ENCODE measurements at places on chromosomes 6 and 20. TPM values are rescaled to one million over a fixed set of nuclear protein-coding genes. Genes with fewer than 3 reads are reported as not detected.

GRCh38 chr6:40112350-40112749 lies 178.1 kb upstream of the MOCS1 start:
- no peak for DNase-seq
- H3K27ac ChIP-seq, result no peak overlapping the region
- no peak overlapping the region for H3K4me3 ChIP-seq
- no peaks in the 10 kb centered on the region for H3K36me3 ChIP-seq
- H3K4me1 ChIP-seq, result no peaks in the 10 kb centered on the region

DNA sequence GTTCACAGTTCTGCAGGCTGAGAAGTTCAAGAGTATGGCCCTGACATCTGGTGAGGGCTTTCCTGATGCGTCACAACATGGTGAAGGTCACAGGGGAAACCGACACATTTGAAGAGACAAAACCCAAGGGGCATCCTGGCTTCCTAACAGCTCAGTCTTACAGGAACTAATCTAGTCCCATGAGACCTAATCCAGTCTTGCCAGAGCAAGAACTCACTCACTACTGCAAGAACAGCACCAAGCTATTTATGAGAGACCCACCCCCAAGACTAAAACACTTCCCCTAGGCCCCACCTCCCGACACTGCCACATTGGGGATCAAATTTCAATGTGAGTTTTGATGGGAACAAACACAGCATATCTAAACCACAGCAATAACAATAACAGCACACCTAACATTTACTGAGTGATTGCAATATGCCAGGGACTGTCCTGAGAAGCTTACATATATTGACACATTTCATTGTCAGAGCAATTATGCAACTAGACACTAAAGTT lies 46.6 kb downstream of the TPBG start:
- H3K4me1 ChIP-seq, result no peaks in the 10 kb centered on the region
- no peak overlapping the region for H3K4me3 ChIP-seq
- no peak overlapping the region for H3K27ac ChIP-seq
- H3K27me3 ChIP-seq, result no peaks in the 10 kb centered on the region

DNA sequence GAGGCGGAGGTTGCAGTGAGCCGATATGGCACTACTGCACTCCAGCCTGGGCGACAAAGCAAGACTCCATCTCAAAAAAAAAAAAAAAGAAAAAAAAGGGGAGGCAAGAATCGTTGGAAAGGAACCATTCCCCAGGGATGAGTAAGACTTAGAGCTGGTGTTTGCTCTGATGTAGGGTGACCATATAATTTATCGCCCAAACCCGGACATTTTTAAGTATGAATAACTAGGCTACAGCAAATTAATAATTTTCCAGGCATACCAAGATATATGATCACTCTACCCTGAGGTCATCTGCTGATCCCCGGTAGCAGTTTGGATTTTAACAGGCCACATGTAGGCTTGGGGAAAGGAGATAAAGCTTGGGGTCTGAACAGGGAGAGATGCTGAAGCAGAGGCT lies 260.9 kb downstream of the BTBD9 start:
- H3K36me3 ChIP-seq, result no peaks in the 10 kb centered on the region
- H3K4me3 ChIP-seq, result no peak overlapping the region
- no peak for DNase-seq
- H3K27ac ChIP-seq, result no peak overlapping the region
- H3K27me3 ChIP-seq, result no peaks in the 10 kb centered on the region
- no peaks in the 10 kb centered on the region for H3K4me1 ChIP-seq

OR2J3 gene
- total RNA-seq, result not detected

AARS2 gene
- 18.3 TPM for total RNA-seq

GLP1R gene
- total RNA-seq, result not detected
